Skin of body (tissue), 3 donors: ENCODE measurements at places on chromosomes 7 and 10. TPM values are rescaled to one million over a fixed set of nuclear protein-coding genes. Genes with fewer than 3 reads are reported as not detected.
A peak's percentile ranks its signal among the peaks of the same experiment; 100 is the strongest.

GRCh38 chr10:8356283-8356682 is 301.8 kb downstream of the GATA3 start:
- DNase-seq = no peak

DNA sequence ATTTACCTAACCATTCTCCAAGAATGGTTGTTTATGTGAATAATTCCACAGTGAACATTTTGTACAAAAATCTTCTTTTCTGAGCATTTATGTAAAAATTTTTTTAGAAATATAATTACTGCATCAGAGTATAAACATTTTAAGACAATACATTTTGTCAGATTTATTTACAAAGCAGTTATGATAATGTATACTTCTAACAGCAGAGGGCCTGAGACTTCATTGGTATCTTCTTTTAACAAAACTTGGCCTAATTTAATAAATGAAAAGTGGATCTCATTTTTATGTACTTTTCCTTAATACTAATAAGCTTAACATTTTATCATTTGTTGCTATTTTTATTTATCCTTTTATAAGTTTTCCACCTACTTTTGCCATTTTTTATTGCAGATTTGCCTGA is 69.4 kb downstream of the HECTD2 start:
- no peak for DNase-seq

WAC gene
- total RNA-seq = 92.3 TPM

DNA sequence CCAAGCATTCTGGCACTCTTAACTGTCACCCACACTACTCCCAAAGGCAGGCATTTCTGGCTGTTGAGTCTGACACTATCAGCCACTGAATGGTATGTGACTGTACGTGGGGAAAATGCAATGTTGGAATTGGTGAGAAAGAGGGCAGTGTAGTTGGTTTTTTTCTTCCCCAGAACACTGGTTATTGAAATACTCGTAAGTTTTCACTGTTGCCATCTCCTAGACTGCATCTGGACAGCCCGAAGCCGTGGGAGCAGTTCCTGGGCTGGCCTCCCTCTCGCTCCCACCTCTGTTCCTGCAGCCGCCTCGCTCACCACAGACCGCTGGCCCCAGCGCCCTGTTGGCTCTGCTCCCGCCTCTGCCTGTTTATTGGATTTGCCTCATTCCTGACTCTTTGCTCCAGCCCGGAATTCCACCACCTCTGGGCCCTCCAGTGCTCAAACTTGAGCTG is 5.7 kb downstream of the PLCE1 start:
- DNase-seq = no peak

DNA sequence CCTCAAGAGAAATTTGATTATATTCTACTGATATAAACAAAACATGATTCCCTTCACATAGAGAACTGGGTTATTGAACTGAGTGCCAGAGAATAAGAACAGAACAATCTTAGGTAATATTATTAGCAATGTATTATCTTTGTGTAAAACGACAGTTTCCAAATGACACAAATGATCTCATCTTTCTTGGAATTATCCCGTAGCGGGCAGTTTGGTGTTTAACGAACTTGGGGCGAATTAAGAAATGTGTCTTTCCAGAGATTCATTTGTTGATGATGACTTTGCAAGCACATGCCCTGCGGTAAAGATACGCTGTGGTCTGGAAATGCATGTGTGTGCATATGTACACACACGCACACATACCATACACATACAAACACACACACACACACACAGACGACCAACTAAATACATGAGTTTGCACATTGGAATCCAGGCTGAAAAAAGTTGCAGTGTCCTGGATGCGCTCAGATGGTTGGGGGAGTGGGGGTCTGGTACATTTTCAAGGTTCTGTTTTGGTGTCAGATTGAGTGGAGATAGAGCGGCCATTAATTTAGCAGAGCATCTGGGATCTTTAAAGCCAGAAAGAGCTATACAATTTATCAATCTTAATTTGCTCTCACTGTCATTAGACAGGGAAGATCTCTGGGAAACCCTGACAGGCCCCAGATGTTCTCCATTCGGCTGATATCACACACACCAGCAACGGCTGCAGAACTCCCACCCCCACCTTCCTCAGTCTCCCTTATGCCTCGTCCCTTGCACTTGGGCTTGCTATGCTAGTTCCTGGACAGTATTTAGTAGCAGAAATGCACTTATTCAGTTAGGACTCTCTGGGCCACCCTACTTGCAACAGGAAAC is 112.4 kb upstream of the FAM171A1 start:
- DNase-seq = peak; percentile 43

DNA sequence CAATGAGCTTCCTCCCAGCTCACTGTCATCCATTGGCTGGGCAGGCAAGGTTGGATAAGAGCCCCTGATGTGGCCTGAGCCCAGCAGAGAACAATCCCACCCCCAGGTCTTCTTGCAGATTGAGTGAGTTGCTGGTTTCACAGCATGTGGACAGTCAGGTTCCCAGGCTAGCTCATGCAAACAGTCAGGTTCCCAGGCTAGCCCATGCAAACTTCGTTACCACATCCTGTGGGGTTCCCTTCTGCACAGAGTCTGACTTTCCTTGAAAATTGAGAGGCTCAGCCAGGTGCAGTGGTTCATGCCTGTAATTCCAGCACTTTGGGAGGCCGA is 67.1 kb downstream of the TMEM130 start:
- no peak for DNase-seq

ENTPD1 gene
- total RNA-seq = 26.0 TPM

- DNase-seq = no peak
Measured at GRCh38 chr10:110680273-110681020, 36.3 kb downstream of the RBM20 start.

DNA sequence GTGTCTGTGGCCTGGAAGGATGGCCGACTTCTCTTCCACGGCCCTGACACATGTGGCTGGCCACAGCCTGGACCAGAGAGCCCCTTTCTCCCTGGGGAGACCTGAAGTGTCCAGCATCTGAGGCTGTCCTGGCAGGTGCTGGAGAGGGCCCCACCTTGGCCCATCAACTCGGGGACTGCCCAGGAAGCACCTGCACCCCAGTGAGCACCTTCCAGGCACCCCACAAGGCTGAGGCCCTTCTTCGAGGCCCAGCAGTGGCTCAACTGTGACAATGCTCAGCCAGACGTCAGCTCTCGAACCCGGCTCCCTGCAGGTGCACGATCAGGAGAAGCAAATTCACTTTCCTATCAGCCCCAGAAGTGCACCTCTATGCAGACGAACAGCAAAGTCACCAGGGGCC is 24.3 kb downstream of the RGS10 start:
- DNase-seq = no peak

GRCh38 chr10:104734433-104734832 is 93.3 kb downstream of the SORCS3 start:
- DNase-seq = no peak

FAM180A gene
- total RNA-seq = 2.8 TPM

HOXA6 gene
- total RNA-seq = 3.3 TPM

GRCh38 chr7:80661729-80662128 is 23.3 kb downstream of the CD36 start:
- no peak for DNase-seq

C7orf57 gene
- total RNA-seq = 0.10 TPM

PSD gene
- 7.5 TPM for total RNA-seq

STAG3 gene
- total RNA-seq = 0.89 TPM

DNA sequence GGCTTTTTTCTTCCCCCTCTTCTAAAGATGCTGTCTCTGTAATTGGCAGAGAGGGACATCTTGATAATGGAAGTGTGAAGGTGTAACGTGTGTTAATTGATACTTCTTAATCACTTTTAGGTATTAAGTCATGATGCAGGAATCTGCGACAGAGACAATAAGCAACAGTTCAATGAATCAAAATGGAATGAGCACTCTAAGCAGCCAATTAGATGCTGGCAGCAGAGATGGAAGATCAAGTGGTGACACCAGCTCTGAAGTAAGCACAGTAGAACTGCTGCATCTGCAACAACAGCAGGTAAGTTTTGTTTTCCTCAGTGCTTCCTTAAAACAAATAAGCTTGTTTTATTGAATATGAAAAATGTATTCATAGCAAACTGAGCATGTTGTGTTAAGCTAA is 11.8 kb downstream of the FOXP2 start:
- DNase-seq = no peak

LIPF gene
- total RNA-seq = 0.10 TPM

EGR2 gene
- total RNA-seq = 14.9 TPM

DNA sequence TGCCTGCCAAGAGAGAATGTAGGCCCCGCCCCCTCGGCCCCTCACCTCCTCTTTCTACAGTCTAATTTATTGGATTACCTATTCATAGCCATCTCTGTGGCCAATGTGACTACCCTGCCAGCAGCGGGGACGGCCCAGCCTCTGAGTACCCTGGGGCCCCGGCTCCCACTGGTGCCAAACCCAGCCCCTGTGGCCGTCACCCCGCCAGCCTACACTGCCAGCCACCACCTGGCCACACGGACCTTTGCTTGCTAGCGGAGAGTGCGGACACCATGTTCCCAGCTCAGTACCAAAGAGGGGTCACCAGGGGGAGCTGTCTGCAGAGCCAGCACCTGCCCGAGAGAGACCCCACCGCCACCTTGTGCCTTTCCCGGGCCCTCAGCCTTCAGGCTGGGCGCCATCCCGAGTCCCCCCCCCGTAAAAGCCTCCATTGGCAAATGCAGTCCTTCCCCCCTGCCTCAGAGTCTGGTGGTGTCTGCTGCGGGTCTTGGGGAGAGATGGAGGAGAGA is 511.1 kb downstream of the ZNF37A start:
- no peak for DNase-seq

DNA sequence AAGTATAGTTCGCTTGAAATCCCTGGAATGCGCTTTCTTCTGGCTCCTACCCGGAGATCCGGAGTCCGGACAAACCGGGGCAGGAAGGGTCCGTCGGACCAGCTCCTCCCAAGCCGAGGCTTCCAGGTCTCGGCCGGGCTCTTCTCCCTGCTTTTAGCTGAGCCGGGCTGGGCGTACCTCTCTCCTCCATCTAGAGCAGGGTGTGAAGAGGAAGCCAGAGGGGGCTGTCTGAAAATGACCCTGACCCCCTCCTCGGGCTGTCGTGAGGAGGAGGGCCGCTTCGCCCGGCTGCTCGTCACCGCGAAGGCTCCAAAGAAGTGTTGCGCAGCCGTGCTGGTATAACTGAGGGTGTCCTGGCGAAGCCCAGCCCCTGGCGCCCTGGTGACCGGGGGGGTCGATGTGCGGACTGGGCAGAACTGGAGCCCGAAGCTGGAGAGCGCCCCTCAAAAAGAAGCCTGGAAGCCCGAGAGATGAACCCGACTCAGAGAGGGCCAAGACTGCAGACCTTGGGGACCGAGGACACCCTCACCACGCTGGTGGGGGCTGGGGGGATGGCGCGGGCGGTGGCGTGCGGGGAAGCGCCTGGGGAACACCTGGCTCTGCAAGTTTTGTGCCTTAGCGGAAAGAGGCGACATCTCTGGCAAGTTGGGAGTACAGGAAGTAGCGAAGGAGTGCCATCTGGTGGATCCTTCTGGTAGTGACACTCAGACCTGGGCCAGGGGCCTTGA is 5.7 kb downstream of the KAZALD1 start:
- peak; percentile 87 for DNase-seq

- DNase-seq = no peak
Measured at GRCh38 chr7:57424515-57425238, 25.3 kb upstream of the ZNF716 start.

CISD1 gene
- 7.5 TPM for total RNA-seq

DNA sequence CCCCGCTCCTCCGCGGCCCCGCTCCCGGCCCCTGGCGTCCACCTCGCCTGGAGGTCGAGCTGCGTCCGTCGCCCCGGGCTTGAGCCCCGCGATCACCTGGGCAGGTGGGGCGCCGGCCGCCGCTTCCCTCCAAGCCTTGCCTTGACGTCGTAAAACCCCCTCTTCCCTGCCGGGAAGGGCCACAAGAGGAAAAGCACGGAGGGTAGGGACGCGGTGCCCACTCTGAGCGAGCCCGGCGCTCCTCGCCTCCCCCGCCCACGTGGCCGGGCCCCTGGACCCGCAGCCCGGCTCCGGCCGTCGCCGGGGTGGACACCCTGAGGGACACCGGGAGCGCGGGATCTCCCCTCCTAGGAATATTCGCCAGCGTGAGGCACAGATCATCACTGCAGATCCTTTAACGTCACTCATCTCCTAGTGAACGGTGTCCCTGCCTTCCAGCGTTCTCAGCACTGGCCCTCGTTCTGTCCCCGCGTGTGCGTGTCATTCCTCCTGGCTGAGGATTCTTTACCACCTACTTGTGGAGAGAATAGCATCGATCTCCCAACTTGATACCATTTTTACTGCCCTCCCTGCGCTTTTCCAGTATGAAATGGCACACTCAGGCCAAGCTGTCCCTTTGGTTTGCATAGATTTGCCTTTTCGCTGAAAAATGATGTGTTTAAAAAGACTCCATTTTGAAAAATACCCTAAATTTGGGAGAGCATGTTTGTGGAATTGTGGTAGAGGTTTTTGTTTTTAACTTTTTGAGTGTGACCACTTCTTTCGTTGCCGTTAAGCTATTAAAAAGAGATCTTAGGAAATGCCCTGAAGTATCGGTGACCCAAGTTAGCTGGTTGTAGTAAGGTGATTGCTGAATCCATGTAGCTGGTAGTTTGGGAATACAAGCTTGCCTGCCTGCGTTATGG is 649 bp downstream of the ACTR3B start:
- peak; percentile 22 for DNase-seq

- peak; percentile 18 for DNase-seq
Measured at GRCh38 chr7:105202616-105203015, 186.1 kb downstream of the SRPK2 start.

ZNF503 gene
- total RNA-seq = 5.6 TPM

DNA sequence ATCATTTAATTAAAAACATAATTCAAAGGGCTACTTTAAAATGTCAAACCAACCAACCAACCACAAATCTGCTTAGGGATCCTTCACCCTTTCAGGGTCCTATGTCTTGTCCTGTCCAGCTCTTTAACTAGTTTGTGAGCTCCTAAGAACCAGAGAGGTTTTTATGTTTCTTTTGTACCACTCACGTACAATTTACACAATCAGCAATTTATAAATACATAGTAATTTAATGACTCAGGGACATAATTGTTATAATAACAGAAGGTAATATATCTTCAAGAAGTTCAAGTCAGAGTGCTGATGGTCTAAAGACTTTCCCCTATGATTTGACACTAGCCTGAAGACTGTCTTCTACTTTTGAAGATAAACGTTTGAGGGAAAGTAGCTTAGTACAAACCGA is 16.0 kb downstream of the DHX32 start:
- DNase-seq = no peak

MOGAT3 gene
- total RNA-seq = not detected
